ENCODE measurements at places on chromosomes 7 and 10. TPM values are rescaled to one million over a fixed set of nuclear protein-coding genes. Genes with fewer than 3 reads are reported as not detected.

The FOXP2 gene
- total RNA-seq: not detected

The MNX1 gene
- total RNA-seq: not detected

The TDRD1 gene
- total RNA-seq: 0.49 TPM

The AMPH gene
- total RNA-seq: not detected

The BHLHA15 gene
- total RNA-seq: 0.80 TPM

The PKD2L1 gene
- not detected for total RNA-seq

The ARMC3 gene
- total RNA-seq: not detected

The DNAH11 gene
- total RNA-seq: 0.19 TPM

The RPEL1 gene
- not detected for total RNA-seq

The VWDE gene
- total RNA-seq: 3.9 TPM

The PCGF5 gene
- 46.4 TPM for total RNA-seq

The SPOCK2 gene
- total RNA-seq: 543 TPM

The CC2D2B gene
- total RNA-seq: not detected

All from naive thymus-derived CD4-positive, alpha-beta T cell (primary cell).